COR-L47 (cell line): ENCODE measurements at places on chromosomes 5 and 9.

DNA sequence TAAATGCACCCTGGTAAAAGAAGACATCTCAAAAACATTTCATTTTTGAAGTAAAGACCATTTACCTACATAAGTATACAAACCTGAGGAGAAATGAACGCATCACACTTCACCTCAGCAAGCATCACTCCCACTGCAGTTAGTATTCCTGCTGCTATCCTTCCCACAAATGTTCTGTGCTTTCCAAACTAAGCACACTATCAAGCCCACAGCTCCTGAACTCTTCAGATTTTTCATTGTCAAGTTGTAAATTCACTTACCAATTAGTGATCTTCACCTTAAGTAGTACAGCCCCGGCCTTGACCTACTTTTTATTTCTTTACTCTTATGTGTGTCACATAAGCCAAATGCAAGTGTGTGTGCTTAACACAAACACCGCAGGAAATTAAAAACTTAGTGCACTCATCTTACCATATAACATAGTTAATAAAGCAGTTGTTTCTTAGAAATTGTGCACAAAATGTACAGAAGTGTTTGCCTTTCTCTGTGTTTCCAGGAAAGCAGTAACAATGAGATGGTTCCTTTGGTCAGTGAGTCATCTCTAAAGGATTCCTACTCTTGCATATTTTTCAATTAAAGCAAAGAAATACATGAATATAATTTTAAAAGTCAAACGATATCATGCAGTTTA, 169.4 kb downstream of the APBA1 start:
- DNase-seq = no peak

- DNase-seq = no peak
Measured at GRCh38 chr5:56306433-56307150, 73.5 kb upstream of the ANKRD55 start.

- DNase-seq = no peak
Measured at GRCh38 chr5:170466988-170467707, 36.7 kb upstream of the KCNIP1 start.

GRCh38 chr9:14111696-14112095, 202.2 kb downstream of the NFIB start:
- no peak for DNase-seq

- no peak for DNase-seq
Measured at GRCh38 chr9:91298311-91298710, 63.4 kb downstream of the AUH start.

DNA sequence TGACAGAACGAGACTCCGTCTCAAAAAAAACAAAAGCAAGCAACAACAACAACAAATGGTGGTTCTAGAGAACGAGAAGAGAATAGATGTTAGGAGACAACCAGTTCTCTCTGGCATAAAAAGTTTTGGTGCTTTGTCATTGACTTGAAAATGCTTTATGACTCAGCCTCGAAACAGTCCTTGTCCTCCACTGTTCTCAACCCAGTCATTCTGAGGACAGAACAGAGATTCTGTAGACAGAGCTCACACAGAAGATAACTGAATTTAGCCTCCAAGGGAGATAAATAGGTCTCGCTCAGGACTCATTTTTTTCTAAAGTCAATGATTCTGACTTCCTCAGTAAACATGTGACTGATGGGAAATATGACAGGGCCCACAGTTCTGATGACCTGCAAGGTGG, 76.0 kb upstream of the FSTL4 start:
- no peak for DNase-seq

DNA sequence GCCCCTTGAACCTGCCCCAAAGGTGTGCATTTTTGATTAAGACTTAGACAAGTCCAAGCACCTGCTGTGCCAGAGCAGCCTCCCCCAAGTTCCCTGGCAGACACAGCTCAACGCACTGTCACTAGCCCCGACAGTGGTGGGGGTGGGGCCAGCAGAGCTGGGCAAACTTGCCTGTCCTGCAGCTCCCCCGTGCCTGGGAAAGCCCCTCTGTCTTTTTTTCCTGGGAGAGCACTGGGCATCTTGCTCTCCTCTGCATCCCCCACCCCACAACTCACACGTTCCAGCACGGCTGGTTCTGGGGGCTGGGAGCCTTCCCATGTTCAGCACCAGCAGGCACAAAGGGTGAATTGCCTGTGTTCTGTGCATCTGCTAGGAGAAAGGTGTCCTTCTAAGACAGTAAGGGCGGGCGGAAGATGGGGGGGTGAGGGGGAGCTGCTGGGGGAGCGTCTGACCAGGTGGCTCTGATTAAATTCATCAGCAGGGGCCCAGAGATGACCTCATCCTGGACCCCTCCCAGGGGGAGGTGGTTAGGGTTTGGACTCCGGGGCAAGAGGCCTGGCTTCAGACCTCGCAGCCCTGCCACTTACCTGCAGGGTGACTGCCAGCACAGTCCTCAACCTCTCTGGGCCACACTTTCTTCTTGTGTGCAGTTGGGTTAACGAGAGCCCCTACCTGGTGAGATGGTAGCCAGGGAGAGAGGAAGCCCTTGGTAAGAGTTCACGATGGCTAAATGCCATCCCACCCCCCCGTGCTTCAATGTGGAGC, 23.5 kb downstream of the HMCN2 start:
- no peak for DNase-seq

DNA sequence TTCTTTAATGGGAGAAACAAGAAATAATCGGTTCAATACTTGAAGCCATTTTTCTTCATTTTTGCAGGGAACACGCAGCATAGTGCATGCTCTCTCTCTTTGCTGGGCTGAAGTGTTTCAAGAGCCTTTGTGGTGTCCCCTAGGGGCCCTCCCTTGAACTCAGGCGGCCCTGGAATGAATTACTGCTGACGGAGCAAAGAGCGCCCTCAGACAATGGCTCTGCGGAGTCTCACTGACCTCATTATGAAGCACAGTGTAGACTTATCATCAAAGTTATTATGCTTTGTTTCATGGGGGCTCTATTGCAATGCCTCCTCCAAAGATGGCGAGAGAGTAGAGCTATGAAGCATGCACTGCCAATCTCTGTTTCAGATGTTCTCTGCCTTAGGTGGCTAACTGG, 64.8 kb upstream of the ADCY2 start:
- DNase-seq = no peak

- no peak for DNase-seq
Measured at GRCh38 chr9:94802793-94803192, 76.3 kb downstream of the AOPEP start.
